ENCODE measurements at places on chromosomes 11 and 22.
A peak's percentile ranks its signal among the peaks of the same experiment; 100 is the strongest.

DNA sequence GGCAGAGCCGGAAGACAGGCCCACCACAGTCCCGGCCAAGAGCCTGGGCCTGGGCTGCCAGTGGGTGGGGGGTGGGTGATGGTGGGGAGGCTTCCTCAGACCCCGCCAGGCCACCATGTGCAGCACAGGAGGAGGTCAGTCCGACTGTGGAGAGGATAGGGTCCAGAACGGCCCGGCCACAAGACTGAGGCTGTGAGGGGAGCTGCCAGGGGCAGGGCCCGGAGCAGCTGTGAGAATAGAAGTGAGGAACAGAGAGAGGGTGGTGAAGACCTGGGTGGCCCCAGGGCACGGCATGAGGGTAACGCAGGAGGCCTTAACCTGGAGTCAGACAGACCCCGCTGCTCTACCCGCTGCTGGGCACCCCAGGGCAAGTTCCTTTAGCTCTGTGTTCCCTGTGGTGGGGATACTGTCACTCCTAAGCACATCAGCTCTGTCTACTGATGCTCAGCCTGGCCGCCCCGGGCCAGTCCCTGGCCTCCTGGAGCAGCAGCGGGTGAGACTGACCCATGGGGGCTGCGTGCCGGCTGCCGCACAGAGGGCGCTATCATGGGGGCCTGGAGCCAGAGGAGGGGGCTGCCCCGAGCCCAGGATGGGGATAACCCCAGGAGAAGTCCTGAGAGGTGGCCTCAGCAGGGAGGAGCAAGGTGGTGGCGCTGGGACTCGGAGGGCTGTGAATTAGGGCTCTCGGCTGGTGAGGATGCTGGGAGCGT, 1.7 kb downstream of the FERMT3 start:
- DNase-seq: no peak

- DNase-seq: no peak
Observed at GRCh38 chr11:132531921-132532320, 1000.4 kb downstream of the OPCML start.

GRCh38 chr11:119615003-119615881, 113.8 kb downstream of the NECTIN1 start:
- no peak for DNase-seq

DNA sequence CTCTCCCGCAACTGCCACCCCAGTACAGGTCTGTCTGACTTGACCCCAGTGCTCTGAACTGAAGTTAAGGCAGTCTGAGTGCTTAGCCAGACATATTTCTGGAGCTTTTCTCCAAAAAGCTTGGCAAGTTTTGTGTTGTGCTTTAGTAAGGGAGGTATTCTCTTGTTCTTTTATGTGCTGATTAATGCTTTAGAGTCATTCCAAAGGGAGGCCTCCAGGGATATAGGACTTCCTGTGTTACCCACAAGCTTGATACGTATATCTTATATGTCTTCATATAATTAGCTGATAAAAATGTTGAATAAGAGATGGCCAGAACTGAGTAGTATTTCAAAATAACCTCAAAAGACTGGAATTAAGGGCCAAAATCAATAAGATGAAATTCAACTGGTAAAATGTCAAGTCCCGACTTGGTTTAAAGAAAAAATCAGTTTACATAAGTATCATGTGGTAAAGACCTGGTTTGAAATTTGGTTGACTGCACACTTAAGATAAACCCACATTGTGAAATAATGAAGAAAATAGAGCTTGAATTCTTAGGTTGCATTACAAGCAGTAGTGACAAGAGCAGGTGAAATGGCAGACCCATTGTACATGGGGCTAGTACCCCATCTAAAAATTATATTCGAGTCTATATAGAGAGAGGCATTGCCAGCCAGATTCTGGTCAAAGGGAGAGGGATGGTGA, 226.9 kb downstream of the SNX19 start:
- DNase-seq: no peak

DNA sequence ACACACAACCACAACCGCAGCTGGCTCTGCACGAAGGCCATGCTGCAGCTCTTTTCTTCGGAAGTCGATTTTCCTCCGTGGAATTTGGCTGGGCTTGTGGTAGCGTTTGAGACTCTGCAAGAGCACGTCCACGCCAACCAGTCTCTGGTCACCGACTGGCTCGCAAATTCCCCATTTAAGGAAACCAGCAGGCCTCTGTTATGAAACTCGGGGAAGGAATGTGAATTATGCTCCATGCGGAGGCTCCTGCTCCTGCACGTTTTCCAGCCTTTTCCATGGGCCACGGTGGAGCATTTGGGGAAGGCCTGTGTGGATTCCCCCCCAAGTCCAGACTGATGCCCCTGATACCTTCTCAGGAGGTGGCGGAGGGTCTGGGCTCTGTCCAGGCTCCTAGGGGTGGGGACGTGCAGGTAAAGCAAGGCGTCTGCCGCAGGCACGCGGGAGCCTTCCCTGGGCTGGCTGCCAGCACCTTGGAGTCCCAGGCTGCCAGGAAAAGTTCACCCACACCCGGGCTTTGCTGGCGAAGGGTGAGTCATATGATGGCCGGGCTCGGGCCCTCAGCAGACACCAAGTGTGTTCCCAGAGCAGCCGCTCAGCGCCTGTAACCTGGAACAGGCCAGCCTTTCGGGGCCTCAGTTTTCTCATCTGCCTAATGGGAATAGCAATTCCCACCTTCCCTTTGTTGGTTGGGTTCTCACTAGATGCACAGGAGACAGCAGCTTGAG, 41.9 kb downstream of the LRP5 start:
- no peak for DNase-seq

DNA sequence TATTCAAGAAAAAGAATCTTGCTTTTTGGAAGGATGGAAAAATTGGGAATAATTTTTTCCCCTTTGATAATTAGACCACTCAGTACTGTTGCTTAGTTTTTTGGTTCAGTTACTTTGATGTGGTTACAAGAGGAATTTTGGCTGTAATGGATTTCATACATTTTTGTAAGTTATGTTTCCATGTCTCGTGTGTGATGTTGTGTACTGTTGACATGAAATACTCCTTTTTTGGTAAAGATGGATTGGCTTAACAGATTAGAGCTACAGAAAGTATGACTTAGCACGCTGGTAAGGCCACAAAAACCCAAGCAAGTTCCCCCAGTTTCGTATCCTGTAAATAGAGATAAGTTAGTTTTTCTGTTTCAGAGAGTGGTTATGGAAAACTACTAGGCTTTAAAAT, 11.9 kb downstream of the TBCEL start:
- DNase-seq: no peak

DNA sequence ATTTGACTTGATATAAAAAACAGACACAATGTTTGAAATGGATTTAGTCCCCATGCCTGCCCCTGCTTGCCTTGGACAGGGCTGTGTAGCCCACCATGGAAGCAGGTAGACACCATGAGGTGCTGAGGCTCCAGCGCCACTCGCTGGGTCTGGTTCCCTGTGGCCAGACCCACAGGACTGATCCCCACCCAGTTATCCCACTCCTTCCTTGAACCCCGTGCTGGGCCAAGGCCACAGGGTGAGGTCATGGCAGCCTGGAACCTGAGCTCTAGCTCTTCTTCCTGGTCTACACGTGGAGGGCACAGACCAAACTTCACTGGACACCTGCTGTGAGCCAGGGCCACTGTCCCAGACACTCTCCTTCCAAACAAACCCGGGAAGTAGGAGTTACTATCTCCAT, 42.5 kb downstream of the GAB4 start:
- DNase-seq: no peak

- DNase-seq: no peak
Observed at GRCh38 chr11:79076526-79077115, 364.2 kb downstream of the TENM4 start.

DNA sequence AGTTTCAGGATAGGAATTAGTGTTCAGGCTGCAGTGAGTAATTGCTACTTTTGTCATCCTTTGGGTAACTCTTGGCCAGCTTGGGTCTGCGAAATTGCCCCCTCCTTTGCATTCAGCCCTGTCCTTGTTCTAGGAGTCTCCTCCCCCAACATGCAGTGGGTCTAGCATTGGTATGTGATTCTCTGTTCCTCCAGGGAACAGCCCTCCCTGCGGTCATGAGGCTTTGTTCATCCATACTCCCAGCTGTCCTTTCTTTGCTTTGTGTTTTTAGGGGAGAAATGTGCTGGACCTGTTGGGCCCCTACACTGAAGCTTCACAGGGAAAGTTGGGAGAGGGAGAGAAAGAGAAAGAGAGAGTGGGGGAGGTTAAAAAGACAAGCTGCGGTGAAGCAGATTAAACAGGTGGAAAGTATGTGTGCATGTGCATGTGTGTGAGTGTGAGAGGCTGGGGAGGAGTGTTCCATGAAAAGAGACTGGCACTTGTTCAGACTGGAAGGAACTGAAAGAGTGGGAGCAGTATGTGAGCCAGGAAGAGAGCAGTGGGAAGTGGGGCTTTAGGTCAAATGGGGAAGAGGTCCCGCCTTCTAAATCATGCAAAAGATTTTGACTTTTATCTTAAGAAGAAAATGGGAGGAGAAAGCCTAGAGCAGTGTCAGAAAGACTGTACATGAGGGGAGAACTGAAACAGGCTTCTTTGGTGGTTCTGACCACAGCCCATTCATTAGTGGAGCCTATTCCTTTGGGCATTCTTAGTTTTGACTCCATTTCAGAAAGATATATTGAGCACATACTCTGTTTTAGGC, 17.9 kb upstream of the SESN3 start:
- no peak for DNase-seq

DNA sequence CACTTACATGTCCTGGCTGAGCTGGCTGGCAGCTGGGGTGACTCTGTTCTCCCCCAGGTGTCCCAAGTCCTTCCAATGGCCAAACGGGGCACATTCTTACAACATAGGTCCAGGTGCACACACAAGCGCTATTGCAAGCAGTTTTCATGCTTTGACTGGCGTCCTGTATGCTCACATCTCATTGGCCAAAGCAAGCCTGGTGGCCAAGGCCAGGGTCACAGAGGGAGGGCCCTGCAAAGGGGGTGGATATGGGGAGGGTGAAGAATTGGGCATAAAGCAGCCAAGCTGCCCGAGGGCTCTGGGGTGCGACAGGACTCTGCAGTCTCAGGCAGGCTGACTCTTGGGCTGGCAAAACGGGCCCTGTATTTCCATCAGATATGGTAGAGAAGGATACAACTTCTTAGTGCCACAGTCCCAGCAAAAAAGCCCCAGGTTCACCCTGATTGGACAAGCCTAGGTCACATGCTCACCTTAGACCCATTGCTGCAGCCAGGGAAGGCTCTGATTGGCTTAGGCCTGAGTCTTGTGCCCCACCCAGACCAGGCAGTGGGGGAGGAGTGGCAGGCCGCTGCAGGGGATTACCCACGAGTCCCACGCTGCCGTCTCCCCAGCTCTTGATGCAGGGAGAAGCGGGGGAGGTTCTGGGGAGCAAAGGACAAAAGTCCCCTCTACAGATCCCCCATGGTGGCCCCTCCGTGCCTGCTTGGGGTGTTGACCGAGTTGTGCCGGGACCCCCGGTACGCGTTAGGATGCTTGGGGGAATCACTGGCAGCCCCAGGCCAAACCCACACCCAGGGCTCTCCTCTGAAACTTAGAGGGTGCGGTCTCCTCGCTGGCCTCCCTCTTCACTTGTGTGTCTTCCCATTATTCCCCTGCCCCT, 110.8 kb downstream of the ARHGAP8 start:
- DNase-seq: no peak

DNA sequence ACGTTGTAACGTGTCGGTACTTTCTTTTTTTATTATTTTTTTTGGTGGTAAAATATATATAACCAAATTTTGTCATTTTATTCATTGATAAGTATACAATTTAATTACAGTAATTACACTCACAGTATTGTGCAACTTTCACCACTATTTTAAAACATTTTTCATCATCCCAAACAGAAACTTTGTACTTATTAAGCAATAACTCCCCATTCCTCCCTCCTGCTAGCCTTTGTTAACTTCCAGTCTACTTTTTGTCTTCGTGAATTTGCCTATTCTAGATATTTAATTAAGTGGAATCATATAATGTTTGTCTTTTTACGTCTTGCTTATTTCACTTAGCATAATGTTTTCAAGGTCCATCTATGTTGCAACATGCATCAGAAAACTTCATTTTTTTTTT, 58.5 kb downstream of the STIM1 start:
- DNase-seq: no peak

DNA sequence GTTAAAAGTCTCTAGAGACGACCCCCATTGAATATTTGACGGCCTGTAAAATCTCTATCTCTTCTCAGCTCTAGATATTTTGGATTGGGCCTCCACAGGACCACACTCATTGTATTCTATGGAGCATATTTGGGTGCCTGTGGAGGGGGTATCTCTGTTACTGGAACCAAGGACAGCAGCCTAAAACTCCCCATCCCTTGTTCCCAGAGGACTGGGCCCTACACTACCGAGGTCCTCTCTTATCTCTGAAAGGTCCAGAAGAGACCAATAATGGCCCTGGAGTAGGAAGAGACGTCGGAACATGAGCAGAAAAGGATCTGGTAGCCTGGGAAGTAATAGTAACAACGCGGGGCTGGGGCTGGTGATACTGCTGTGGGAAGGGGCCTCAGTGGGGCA, 542 bp downstream of the HPS4 start:
- DNase-seq: no peak

DNA sequence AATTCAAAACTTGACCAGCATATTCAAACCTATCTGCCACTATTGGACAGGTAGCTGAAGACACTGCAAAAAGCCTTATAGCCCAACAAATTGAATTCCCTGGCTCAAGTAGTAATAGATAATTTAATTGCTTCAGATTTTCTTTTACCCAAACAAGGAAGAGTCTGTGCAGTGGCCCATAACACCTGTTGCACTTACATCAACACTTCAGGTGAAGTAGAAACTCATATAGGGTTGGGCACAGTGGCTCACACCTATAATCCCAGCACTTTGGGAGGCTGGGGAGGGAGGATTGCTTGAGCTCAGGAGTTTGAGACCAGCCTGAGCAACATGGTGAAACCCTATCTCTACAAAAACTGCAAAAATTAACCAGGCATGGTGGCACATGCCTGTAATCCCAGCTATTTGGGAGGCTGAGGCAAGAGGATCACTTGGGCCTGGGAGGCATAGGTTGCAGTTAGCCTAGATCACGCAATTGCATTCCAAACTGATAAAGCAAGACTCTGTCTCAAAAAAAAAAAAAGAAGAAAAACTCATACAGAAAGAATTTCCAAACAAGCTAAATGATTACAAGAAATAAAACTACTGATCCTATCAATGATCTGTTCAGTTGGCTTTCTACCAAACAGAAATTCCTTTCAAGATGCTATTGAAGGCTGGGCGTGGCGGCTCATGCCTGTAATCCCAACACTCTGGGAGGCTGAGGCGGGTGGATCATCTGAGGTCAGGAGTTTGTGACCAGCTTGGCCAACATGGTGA, 9.5 kb downstream of the FOLR3 start:
- no peak for DNase-seq

GRCh38 chr11:36487619-36488018, 22.5 kb downstream of the TRAF6 start:
- DNase-seq: no peak

GRCh38 chr11:95999711-96000406, 76.0 kb upstream of the MTMR2 start:
- DNase-seq: no peak

- DNase-seq: peak; percentile 13
Observed at GRCh38 chr22:43884600-43885318, 7.1 kb downstream of the PNPLA5 start.

- DNase-seq: no peak
Observed at GRCh38 chr11:1300121-1300520, 9.3 kb downstream of the TOLLIP start.
